ENCODE measurements at places on chromosomes 1 and 21. TPM values are rescaled to one million over a fixed set of nuclear protein-coding genes. Genes with fewer than 3 reads are reported as not detected.

DNA sequence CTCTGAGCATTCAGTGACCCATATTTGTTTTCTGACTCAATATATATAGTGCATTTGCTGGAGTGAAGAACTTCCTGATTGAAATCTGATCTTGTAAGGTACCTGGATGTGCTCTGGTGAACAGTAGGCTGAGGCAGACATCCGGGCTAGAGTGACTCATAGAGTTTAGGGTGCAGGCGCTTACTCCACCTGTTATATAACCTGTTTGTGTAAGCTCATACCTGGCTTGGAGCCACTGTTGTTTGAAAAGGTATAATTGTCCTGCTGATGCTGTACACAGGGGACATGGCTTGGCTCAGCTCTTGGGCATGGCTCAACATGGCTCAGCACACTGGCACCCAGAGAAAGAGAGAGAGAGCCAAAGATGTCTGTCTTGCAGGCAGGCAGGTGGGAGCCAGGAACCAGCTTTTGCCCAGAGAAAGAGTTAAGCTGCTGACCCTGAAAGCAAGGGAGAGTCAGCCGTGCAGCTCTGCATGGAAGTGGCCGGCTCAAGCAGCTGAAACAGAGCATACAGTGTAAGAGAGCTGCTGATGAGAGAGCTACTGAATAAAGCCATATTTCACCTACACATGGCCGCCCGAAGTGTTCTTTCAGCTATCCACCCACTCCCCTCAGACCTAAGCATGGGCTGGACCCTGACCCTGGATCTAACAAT lies 43.2 kb downstream of the GJA5 start:
- DNase-seq: no peak

GRCh38 chr1:218779341-218780100 lies 394.2 kb upstream of the LYPLAL1 start:
- DNase-seq: no peak

DNA sequence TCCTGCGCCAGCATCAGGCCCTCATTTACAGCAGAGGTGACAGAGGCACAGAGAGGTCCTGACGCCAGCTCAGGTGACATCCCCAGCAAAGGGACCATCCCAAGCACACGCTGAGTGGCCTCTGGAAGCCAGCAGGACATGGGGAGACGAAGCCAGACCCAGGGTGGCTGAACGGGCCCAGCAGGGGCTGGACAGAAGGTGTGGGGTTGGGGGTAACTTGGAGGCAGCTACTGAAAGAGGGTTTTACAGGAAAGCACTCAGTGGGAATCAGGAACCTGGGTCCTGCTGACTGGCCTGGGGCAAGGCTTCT lies 1.6 kb upstream of the ARHGEF16 start:
- DNase-seq: no peak

- no peak for DNase-seq
Observed at GRCh38 chr1:89499320-89499719, 25.3 kb upstream of the LRRC8B start.

- no peak for DNase-seq
Observed at GRCh38 chr1:18861590-18861989, 2.1 kb upstream of the TAS1R2 start.

Gene OR2L3
- total RNA-seq: not detected

GRCh38 chr1:4633346-4633745 lies 21.1 kb upstream of the AJAP1 start:
- DNase-seq: no peak

- DNase-seq: no peak
Observed at GRCh38 chr21:36917471-36918158, 48.9 kb downstream of the HLCS start.
